ENCODE measurements at places on chromosomes 7 and 10.

DNA sequence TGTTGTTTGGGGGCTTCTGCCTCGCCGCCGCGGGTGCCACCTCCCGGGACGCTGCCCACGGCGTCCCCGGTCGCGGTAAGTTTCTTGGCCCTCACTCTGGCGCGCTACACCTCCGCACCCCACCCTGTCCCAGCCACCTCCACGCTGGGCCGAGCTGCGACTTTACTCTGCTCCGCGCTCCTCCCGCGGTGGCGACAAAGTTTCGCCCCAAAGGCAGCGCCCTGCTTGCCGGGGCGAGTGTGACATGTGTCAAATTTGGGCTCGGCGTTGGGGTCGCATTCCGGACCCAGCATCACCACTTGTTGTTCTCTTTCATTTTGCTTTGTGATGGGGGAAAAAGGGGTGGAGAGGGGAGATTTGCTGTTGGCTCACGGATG, 167.7 kb upstream of the PPP1R3A start:
- DNase-seq, result no peak

GRCh38 chr10:3107426-3107961, 40.1 kb downstream of the PFKP start:
- DNase-seq, result no peak

GRCh38 chr10:103696411-103697145, 158.8 kb downstream of the SH3PXD2A start:
- peak; percentile 44 for DNase-seq

GRCh38 chr7:133428326-133428725, 175.4 kb downstream of the EXOC4 start:
- DNase-seq, result no peak

DNA sequence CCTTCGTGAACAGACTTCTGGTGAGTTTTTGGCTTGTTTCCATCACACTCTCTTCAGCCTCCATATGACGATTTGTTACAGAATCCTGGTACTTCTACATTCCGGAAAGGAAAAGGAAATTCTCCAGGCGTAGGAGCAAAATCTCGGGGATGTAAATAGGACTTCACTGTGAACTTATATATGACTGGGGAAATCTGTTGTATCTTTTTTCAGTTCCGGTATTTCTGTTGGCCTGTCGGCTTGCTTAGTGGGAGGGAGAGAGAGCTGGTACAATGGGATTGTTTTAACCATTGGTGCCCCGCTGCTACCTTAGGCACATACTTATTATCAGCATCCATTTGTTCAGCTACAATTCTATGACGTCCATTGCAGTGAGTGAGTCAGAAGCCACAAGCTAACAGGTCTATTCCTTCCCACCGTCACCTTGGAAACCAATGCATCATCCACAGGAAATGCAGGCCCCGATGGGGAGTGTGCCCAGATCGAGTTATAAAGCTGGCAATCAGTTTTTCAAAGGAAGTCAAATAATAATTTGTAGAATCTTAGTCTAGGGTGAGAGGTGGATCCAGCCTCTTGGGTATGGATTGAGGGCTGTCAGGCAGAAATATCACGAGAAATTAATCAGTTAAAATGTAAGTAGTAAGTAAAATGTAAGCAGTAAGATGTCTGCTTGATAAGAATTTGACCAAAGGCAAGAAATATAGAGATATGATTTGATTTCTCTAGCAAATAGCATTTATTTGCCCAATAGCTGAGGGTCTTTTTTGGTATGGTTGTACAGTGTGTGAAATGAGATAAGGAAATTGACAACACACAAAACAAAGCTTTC, 92.0 kb upstream of the MKLN1 start:
- peak; percentile 71 for DNase-seq

DNA sequence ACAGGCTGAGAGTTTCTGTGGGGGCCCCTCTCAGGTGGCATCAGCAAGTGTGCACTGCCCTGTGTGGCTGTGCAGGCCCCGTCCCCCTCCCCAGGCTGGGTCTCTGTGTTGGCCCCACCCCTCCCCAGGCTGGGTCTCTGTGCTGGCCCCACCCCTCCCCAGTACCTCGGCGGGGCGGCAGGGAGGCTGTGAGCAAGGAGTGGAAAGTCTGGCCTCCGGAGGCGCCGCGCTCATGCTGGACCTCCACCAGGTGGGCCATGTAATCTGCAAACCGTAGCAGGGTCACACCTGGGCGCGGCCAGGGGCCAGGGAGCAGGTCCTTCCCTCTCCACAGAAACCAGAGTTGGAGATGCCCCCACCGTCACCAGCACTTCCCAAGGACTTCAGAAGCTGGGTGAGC, 21.4 kb upstream of the MICALL2 start:
- DNase-seq, result no peak
